ENCODE measurements at places on chromosomes 13 and 19. TPM values are rescaled to one million over a fixed set of nuclear protein-coding genes. Genes with fewer than 3 reads are reported as not detected.

The ZNF675 gene
- total RNA-seq: 30.5 TPM

DNA sequence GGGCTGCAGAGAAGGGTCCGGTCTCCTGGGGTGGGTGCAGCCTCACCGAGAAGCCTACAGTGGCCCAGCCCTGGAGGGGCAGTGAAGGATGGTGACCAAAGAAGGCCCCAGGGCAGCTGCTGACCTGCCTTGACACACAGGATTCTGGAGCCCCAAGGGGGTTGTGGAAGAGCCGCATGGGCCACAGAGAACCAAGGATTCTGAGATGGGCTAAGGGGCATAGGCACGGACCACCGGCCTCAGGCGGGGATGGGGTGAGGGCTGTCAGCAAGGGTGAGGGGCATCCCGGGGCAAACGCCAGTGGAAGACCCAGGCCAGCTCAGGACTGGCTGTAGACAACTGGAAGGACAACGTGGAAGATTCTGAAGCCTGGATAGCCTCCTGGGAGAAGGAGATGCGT is 151.6 kb downstream of the TEX29 start:
- H3K4me1 ChIP-seq: no peaks in the 10 kb centered on the region
- H3K27me3 ChIP-seq: peaks cover 1% of the 10 kb centered on the region
- no peak overlapping the region for H3K27ac ChIP-seq
- H3K4me3 ChIP-seq: no peak overlapping the region
- no peaks in the 10 kb centered on the region for H3K36me3 ChIP-seq
- no peak for DNase-seq

The WDR88 gene
- total RNA-seq: not detected

DNA sequence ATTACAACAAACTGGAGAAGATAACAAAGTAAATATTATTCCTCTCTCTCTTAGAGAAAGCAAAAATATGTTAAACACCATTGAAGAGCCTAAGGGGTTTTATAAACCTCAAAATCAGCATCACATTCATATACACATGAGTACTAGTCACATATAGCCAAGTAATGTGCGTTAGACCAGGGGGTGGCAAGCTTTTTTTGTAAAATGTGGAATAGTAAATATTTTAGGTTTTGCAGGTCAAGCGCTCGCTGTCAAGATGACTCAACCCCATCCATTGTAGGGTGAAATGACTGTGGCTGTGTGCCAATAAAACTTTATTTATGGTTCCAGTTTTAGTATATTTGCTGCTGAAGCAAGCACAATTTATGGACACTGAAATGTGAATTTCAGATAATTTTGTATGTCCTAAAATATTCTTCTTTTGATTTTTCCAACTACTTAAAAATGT is 21.7 kb downstream of the RFX2 start:
- H3K27ac ChIP-seq: no peak overlapping the region
- no peaks in the 10 kb centered on the region for H3K27me3 ChIP-seq
- DNase-seq: no peak
- H3K4me1 ChIP-seq: peaks cover 22% of the 10 kb centered on the region

DNA sequence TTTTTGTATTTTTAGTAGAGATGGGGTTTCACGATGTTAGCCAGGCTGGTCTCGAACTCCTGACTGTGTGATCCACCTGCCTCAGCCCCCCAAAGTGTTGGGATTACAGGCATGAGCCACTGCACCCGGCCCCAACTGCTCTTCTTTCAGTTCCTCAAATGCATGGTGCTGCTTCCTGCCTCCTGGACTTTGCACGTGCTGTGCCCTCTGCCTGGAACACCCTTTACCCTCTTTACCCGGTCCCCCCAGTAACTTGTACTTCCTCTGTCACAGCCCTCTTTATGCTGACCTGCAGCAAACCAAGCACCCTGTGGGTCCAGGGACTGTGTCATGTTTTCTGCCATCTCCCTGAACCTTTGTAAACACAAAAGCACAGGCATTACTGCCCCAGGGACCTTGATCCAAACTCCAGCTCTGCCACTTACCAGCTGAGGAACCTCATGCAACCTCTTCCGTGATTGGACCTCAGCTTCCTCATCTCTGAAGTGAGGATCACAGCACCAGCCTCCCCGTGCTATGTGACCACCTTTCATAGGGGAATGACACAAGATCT is 3.8 kb downstream of the BLVRB start:
- no peaks in the 10 kb centered on the region for H3K36me3 ChIP-seq
- DNase-seq: no peak
- H3K4me1 ChIP-seq: peaks cover 22% of the 10 kb centered on the region
- peaks cover 7% of the 10 kb centered on the region for H3K27me3 ChIP-seq
- no peak overlapping the region for H3K4me3 ChIP-seq

- peak; percentile 71 for DNase-seq
- no peak overlapping the region for H3K27ac ChIP-seq
- H3K4me1 ChIP-seq: peaks cover 13% of the 10 kb centered on the region
- peaks cover 50% of the 10 kb centered on the region for H3K27me3 ChIP-seq
Observed at GRCh38 chr19:51327066-51328001, 14.6 kb downstream of the VSIG10L start.

- peak overlapping the region; percentile 30 for H3K4me3 ChIP-seq
- no peaks in the 10 kb centered on the region for H3K27me3 ChIP-seq
- no peak for DNase-seq
Observed at GRCh38 chr13:95226932-95227695, 74.1 kb downstream of the ABCC4 start.

The NACC1 gene
- 57.2 TPM for total RNA-seq

The GPR4 gene
- total RNA-seq: not detected

DNA sequence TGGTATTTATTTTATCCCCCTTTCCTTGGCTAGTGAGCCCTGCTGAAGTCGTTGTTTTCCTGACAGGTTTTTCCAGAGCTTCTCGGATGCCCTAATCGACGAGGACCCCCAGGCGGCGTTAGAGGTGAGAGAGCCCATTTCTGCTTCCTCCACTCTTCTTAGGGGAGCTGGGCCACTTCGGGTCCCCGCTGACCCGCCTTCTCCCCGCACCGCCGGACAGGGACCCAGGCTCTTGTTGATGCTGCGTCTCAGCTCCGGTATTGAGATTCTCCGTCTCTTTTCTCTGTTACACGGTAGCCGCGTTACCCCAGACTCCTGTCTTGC is 306 bp downstream of the SUGT1 start:
- peaks cover 6% of the 10 kb centered on the region for H3K4me1 ChIP-seq
- no peak overlapping the region for H3K27ac ChIP-seq
- no peak for DNase-seq
- no peak overlapping the region for H3K4me3 ChIP-seq
- H3K27me3 ChIP-seq: no peaks in the 10 kb centered on the region
- peaks cover 13% of the 10 kb centered on the region for H3K36me3 ChIP-seq

DNA sequence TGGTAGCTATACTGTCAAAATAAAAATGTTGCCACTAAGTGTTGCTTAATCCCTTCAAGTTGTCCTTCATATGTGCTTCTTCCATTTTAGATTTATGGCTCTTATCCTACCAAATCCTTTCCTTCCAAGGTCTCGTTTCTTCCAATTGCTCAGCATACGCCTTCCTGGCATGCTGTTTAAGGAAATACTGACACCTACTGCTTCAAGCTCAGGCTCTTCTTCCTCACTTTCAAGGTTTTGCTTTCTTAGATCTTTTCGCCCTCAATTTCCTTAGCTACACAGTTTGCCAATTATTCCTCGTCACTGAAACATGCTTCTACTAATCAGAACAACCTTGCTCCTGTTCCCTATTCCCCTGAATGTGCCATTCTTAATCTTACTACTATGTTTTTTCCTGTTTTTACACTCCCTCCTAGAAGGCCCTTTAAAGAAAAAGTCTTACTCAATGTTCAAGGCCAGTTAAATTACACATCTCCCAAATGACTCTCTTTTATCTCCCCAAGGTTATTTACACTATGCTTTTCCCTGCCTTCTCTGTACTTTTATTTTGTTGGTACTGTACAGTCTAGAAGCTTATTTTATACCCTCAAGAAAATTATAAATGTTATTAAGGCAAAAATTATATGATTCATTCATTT is 343.1 kb downstream of the MZT1 start:
- H3K27me3 ChIP-seq: no peaks in the 10 kb centered on the region
- DNase-seq: no peak
- H3K4me1 ChIP-seq: no peaks in the 10 kb centered on the region
- H3K27ac ChIP-seq: no peak overlapping the region
- H3K36me3 ChIP-seq: no peaks in the 10 kb centered on the region

- H3K4me1 ChIP-seq: peaks cover 13% of the 10 kb centered on the region
- no peak overlapping the region for H3K4me3 ChIP-seq
- peaks cover 14% of the 10 kb centered on the region for H3K36me3 ChIP-seq
Observed at GRCh38 chr13:110628952-110629701, 13.8 kb downstream of the NAXD start.

DNA sequence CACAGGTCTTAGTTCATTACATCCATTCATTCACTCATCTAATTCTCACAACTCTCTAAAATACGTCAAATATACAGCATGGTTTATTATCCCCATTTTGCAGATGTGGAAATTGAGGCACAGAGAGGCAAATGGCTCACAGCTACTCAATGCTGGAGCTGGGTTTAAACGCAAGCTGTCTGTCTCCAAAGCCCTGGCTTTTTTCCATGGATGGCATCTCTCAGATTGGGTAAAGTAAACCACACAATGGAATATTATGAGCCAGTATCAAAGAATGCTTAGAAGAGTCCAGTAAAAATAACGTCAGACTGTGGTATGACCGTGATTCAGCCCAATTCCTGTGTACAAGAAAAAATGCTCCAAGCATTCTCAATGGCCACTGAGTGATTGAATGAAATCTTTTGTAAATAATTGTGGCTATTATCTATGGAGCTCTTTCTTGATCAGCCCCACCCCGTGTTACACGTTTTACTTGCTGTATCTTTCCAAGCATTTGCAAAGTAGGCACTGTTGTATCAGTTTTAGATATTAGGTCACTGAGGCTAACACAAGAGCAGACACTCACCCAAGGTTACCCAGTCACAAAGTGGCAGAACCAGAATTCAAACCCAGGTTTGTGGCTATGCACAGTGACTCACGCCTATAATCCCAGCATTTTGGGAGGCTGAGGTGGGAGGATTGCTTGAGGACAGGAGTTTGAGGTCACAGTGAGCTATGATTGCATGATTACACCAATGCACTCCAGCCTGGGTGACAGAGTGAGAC is 5.5 kb upstream of the ACP7 start:
- no peak overlapping the region for H3K4me3 ChIP-seq
- H3K27me3 ChIP-seq: peaks cover 37% of the 10 kb centered on the region
- no peaks in the 10 kb centered on the region for H3K36me3 ChIP-seq

The FOSB gene
- total RNA-seq: 69.4 TPM

GRCh38 chr13:45361596-45362206 is 20.7 kb upstream of the TPT1 start:
- H3K27me3 ChIP-seq: no peaks in the 10 kb centered on the region
- peak overlapping the region; percentile 47 for H3K27ac ChIP-seq
- peaks cover 39% of the 10 kb centered on the region for H3K4me1 ChIP-seq
- peaks cover 55% of the 10 kb centered on the region for H3K36me3 ChIP-seq
- H3K4me3 ChIP-seq: no peak overlapping the region

The HIF3A gene
- not detected for total RNA-seq

DNA sequence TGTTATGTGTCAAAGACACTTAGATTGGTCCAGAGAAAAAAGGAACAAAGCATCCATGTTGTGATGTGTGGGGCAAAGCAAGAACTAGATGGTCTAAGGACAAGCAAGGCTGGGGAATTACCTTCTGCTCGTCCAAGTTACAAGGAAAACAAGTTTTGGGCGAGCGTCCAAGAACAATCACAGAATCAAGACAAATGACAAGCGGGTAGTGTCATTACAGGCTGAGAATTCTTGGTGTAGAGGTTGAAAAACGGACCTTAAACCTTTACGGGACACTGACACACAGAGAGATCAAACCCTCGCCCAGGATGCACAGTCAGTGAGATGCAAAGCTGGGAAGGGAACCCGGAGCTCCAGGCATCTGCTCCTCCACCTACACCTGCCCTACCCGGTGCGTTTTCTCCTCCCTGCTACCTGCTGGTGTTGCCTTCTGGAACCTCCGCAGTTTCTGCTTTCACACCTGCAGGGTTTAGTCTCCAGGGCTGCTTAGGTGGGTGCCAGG is 515 bp upstream of the ZNF324B start:
- no peak for DNase-seq
- peaks cover 12% of the 10 kb centered on the region for H3K4me1 ChIP-seq

- no peak overlapping the region for H3K4me3 ChIP-seq
- peaks cover 3% of the 10 kb centered on the region for H3K36me3 ChIP-seq
- peaks cover 13% of the 10 kb centered on the region for H3K4me1 ChIP-seq
- no peak overlapping the region for H3K27ac ChIP-seq
Observed at GRCh38 chr13:21034603-21035191, 26.7 kb downstream of the LATS2 start.
